ENCODE measurements at places on chromosomes 5 and 9.

DNA sequence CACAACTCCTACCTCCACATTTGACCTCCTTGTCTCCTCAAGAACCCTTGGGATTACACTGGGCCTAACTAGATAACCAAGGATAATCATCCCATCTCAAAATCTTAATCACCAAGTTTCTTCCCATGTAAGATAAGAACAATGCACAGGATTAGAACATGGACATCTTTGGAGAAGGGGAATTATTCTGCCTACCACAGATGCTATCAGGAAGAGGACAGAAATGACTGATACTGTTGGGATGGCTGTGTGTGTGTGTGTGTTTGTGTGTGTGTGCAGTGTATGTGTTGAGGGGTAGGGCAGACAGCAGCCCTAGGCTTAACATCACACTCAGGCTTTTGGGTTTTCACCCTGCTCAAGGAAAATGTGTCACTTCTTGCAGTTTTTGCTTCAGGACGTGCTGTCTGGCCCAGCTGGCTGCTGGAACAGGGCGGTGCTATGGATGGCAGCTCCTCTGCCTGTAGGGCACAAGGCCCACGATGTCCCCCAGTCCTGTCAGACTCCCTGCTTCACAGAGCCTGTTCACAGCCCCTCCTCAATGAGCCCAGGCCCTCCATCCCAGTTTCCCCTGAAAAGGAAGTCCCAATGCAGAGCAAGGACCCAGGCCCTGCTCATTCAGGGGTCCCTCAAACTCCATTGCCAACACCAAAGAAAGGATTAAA lies 7.7 kb downstream of the CA9 start:
- no peak for DNase-seq

- no peak for DNase-seq
These were observed 71.8 kb upstream of the NIPAL4 start for GRCh38 chr5:157388111-157388710.

DNA sequence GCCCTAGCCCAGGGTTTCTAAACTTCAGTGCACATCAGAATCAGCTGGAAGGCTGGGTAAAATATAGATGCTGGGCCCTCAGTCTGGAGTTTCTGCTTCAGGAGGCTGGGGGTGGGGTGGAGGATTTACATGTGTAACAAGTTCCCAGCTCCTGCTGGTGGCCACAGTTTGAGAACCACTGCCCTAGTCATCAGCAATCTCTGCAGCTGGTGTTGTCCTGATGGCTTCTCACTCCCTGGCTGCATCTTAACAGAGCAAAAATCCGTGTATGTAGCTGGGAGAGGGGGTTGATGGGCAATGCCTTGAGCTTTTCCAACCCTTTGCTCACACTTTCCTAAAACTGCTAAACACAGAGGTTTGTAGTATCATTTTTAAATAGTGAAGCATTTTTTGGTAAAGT lies 186.0 kb upstream of the KLF9 start:
- no peak for DNase-seq

- no peak for DNase-seq
These were observed 145.5 kb upstream of the LHFPL2 start for GRCh38 chr5:78793907-78794662.

DNA sequence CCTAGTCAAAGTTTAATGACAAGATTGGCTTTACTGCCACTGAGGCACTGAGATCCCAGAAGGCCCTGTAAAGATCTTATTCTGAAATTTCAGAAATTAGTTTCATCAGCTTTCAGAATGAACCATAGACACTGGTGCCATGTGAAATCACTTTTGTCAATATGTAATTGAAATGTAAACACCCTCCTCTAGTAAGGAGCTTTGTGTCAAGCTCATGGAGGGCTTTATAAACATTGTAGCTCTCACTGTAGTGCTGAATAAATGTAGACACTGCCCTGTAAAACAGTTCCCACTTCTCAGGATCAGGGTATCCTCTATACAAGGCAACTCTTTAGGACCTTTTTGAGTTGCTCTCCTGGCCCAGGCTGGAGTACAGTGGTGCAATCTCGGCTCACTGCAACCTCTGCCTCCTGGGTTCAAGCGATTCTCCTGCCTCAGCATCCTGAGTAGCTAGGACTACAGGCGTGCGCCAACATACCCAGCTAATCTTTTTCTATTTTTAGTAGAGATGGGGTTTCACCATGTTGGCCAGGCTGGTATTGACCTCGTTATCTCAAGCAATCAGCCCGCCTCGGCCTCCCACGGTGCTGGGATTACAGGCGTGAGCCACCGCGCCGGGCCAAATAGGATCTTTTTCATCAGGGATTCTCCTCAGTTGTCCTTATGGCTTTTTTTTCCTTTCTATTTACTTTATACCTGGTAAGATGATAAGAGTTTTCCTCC lies 1823.9 kb upstream of the CDH9 start:
- no peak for DNase-seq

- DNase-seq, result no peak
These were observed 24.8 kb upstream of the CSF1R start for GRCh38 chr5:150111122-150111521.

Data from PC-9 (cell line).